ENCODE measurements at places on chromosomes 4 and X. TPM values are rescaled to one million over a fixed set of nuclear protein-coding genes. Genes with fewer than 3 reads are reported as not detected.

CC2D2A gene
- not detected for total RNA-seq

DNA sequence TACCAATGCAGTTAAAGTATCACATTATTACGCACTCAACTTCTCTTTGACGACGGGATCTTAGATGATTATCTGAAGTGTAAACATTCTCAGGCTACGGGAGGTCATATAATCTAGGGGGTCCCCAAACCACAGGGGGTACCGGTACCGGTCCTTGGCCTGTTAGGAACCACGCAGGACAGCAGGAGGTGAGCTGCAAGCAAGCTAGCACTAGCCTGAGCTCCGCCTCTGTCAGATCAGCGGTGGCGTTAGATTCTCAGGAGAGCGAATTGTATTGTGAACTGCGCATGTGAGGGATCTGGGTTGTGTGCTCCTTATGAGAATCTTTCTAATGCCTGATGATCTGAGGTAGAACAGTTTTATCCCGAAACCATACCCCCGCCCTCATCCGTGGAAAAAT, 20.6 kb upstream of the PRR27 start:
- DNase-seq: no peak

GRCh38 chr4:140472156-140472555, 25.9 kb downstream of the MGAT4D start:
- no peak for DNase-seq

GRCh38 chr4:82267506-82267905, 106.3 kb downstream of the HNRNPD start:
- no peak for DNase-seq

- DNase-seq: no peak
Observed at GRCh38 chrX:153412746-153413720, 1.8 kb downstream of the ZFP92 start.

DNA sequence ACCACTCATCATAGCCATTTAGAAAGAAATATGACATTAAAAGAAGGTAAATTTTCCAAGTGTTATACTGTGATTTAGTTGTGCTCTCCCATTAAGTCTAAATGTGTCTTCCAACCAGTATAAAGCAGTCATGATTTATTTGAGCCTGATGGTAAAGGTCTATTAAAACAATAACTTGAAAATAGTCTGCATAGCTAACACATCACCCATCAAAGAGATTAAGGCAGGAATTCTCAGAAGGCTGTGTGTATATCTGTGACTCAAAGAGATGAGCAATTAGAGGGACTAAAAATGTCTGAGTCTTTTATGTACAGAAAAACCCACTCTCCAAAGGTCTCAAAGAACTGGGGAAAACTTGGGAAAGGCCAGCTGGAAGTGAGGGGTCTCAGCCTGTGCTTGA, 70.3 kb upstream of the IQCM start:
- no peak for DNase-seq

- no peak for DNase-seq
Observed at GRCh38 chrX:24694825-24695224, 1.1 kb downstream of the POLA1 start.

DNA sequence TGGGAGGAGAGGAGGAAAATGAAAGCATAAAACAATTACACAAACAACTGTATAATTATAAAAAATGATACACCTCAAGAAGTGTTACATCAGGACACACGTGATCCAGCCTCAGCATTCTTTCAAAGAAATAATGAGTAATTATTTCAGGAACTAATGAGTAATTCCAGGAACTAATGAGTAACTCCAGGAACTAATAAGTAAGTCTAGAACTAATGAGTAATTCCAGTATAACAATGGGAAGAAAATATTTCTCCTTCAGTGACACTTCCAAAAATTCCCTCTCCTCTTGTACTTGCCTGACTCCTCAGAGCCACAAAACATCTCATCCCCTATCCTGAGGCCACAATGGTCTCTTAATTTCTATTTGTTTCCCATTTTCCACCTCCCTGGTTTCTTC, 63.5 kb upstream of the COL25A1 start:
- DNase-seq: no peak

GRCh38 chrX:42149281-42149680, 225.9 kb upstream of the CASK start:
- DNase-seq: no peak

DNA sequence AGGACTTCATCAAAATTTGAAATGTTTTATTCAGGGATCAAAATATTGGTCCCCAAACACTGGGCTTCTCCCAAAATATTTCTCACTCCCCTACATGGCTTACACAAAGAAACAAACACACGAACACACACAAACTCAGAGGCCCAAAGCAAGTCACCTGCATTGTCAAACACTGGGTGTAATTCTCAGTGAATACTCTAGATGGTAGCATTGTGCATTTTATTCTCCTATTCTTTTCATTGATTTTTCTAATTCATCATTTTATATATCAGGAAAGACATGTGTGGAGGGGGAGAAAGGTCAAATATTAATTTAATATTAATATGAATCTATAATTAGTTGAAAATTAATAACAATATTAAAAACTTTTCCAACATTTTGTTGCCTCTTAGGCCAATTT, 72.3 kb upstream of the TNMD start:
- no peak for DNase-seq

DNA sequence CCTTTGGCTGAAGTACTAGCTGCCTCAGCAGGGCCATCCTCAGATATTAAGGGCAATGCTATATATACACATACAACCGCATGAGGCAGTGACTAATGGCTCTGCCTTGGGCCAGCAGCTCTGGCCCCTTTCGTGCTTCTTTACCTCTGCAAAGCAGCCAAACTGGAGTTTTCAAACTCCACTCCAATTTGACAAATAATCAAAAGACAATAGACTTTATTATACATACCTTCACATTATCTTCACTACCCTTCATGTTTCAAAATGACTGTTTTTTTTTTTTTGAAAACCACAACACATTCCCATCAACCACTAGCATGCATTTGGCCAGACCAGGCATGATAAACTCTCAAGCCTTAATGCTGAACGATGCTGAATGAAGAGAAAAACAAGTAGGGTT, 187.7 kb downstream of the ENOX2 start:
- DNase-seq: no peak

DNA sequence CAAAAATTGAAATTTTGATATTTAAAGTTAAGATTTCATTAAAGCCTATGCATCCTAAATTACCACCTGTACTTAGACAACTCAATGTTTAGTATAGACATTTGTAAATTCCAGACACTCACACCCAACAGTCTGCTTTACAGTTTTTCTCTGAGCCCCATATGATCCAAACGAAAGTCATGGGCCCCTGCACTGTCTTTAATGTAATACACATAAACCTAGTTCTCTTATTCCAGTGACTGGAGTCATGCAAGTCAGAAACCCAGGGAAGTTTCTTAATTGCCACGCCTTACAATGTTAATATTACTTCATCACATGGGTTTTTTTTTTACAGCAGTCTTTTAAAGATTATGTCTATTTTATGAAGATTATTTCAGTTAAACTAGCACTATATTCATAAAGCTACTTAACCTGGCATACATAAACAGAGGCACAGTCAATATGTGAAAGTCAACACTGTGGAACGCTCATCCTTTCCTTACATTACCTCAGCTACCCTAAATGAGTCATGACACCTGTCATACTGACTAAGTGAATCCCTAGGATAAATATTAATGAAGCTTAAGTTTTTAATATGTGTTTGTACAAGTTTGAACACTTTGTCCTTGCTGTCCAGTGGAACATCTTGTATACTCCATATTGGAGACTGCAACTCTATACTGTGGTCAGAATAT, 67.7 kb upstream of the H2AZ1 start:
- DNase-seq: no peak

DNA sequence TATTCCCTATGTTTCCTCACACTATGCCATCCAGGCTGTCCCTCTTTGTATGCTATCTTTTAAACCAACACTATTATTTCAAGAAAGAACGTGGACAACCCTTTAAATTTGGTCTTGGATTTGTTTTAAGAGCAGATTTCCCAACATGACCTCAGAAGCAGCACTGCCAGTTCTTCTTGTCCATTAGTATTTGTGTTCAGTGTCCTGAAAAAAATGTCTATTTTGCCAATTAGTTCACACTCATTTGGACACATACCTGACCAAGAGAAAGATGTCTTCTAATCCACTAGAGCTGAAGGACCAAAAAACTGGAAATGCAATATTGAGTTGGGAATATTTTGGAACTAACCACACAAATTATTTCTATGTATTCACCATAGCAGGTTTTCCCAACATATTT, 223.2 kb upstream of the CNKSR2 start:
- DNase-seq: no peak

DNA sequence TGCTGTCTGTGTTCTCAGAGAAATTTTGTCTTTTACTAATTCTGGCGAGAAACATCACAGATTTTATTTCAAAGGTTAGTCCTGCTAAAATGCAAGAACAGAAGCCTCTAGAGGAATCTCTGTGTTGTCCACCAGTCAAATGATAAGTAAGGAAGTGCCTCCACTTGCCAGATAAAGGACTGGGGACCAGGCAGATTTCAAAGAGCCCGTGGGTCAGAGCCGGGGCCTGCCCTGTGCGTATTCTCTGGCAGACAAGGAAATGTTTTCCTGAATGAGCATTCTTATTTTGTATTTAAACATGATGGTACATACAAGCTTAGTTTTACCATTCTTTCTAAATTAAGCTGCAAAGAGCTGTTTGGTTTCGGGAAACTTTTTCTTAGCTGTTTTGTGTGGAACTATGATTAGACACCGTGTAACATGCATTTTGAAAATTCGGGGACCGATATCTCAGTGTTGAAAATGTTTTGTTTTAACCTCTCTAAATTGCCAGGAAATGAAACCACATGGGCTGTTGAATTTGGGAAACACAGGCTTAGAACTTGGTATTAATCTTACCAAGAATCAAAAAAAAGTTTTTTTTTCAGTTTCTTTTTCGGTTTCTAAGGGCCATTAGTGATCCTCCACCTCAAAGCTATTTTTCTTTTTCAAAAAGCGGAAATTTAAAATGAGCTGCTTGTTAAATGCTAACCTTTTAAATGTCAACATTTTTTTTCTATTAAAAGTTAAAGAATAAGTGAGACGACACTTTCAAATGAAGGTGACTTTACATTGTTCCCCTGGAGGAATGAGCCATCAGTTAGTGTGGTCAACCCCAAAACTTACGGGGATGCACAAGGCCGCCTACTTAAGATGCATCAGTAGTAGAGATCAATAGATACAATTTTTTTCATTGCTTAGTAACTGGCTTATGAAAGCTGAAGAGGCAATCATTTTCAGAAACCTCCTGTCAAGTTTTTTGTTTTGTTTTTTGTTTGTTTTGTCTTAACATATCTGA, 89.6 kb upstream of the MTM1 start:
- no peak for DNase-seq

NDST4 gene
- not detected for total RNA-seq

- no peak for DNase-seq
Observed at GRCh38 chr4:158914218-158914617, 145.4 kb downstream of the FNIP2 start.

DNA sequence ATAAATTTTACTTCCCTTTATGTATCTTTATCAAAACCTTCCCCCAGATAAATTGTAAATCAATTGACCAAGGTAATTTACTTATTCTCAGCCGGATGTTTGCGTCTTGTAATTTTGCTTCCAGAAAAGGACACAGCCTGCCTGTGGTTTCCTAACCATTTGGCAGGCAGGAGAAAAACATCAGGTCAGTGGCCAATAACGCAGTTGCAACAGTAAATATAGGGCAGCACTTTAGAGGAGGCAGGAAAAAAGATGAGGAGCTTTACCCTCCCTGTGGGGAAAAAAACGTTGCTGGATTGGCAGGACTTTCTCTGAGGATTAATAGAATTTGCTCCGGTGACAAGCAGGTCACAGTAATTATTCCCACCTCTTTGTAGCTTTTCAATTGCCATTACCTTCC, 2618.1 kb downstream of the ARAP2 start:
- DNase-seq: no peak

DNA sequence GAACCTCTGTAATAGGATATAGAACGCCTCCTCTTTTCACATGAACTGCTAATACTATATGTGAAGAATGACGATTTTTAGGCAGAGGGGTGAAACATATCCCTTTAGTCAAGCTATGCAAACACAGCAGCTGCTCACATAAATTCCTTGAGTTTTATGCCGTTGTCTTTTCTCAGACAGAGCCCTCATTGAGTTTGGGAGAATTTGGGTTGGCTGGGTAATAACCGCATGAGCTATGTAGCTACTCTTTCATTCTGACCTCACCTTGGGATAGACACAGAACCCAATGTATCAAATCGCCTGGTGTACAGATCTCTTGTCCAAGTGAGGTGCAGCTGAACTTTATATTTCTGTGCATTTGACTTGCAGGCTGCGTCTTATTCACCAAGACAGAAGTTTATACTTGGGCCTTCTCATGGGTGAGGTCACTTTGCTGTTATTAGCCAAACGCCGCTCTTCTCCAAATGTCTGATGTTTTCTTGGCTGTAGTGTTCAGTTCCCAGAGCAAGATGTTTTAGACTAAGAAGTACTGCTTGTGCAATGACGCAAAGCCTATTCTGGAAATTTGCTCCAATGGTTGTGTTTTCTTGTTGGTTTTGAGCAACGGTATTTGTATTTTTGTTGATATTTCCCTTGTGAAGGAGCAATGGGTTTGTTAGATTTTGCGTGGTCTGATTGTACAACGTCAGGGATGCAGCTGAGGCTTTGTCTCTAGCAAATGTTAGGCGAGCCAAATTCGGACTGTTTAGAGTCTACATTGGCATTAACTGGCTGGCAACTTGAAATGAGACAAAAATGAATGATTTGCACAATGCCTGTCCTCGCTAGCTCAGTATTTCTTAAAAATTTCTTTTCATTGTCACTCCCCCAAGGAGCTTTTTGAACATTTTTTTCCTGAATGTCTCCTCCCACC, 11.2 kb upstream of the SPARCL1 start:
- no peak for DNase-seq

GRCh38 chr4:2406920-2407319, 11.5 kb downstream of the ZFYVE28 start:
- DNase-seq: no peak

DNA sequence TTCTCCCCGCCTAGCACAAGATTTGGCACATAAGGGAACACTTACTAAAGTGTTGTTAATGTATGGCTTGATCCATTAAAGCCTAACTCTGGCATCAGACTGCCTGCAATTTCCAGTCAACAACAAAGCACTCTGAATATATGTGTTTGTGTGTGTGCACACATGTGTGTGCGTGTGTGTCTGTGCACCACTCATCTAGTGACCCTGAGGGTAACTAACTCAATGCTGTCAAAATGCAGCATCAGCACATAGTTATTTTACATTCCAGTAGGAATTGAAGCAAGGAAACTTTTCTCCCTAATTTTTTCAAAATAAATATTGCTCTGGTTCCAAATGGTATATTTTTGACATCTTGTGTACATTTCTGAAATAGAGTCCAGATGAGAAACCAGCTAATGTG, 94.4 kb downstream of the SHROOM4 start:
- DNase-seq: no peak

CLCN4 gene
- total RNA-seq: 0.08 TPM

RNF175 gene
- total RNA-seq: 0.58 TPM

All from CD8-positive, alpha-beta T cell (primary cell).